ENCODE measurements at places on chromosomes 5 and 9.

DNA sequence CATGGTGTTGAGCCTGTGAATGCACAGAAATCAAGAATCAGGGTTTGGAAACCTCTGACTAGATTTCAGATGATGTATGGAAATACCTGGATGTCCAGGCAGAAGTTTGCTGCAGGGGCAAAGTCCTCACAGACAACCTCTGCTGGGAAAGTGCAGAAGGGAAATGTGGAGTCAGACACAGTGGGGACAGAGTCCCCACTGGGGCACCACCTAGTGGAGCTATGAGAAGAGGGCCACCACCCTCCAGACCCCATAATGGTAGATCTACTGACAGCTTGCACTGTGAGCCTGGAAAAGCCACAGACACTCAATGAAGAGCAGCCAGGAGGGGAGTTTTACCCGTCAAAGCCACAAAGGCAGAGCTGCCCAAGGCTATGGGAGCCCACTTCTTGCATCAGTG, 181.9 kb upstream of the SEMA6A start:
- no peak for DNase-seq

GRCh38 chr5:130885691-130886090, 279.4 kb downstream of the HINT1 start:
- DNase-seq: no peak

DNA sequence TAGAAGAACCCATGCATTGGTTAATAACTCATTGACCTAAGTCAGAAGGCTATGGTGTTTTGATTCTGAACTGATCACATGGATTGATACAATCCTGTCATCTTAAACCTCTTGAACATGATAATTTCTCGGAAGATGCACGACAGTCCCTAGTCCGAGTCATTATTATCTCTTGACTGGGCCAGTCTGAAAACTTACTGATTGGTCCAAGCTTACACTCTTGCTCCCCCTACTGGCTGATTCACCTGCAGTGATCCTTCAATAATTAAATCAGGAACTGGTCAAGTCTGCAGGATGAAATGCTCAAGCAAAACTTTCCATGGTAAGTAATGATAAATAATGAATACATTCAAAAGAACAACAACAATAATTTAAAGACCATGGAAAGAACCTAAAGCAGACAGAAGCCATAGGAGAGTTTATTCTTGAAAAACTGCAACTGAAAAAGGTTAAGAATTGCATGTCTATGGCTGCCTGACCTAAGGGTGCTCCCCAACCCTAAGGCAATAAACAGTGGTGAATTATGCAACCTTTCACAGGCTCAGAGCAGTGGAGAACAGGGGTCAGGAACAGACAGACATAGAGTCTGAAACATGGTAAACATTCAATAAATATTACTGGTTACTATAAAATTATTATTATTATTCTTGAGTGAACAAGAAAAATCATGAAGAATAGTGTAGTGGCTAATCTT, 79.3 kb downstream of the BRINP1 start:
- no peak for DNase-seq

GRCh38 chr9:124410321-124410913, 4.8 kb downstream of the PSMB7 start:
- no peak for DNase-seq

DNA sequence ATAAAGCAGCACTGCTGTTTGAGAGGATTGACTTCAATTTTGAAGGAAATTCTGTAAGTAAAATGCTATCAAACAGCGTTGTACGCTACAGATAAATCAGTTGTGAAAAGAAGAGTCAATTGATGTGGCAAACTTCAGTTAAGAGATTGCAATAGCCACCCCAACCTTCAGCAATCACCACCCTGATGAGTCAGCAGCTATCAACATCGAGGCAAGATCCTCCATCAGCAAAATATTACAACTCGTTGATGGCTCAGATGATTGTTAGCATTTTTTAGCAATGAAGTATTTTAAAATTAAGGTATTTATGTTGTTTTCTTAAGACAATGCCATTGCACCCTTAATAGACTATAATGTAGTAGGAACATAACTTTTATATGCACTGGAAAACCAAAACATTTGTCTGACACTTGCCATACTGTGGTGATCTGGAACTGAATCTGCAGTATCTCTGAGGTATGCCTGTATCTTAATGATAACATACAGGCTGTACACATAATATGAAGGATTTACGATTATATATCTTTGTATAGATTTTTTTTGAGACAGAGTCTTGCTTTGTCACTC, 47.5 kb downstream of the VPS13A start:
- no peak for DNase-seq

GRCh38 chr5:53834500-53834899, 274.1 kb downstream of the NDUFS4 start:
- DNase-seq: no peak

GRCh38 chr5:60541980-60542379, 158.0 kb downstream of the DEPDC1B start:
- DNase-seq: no peak

- DNase-seq: no peak
These were observed 182.5 kb downstream of the TTLL11 start for GRCh38 chr9:121910491-121911040.

DNA sequence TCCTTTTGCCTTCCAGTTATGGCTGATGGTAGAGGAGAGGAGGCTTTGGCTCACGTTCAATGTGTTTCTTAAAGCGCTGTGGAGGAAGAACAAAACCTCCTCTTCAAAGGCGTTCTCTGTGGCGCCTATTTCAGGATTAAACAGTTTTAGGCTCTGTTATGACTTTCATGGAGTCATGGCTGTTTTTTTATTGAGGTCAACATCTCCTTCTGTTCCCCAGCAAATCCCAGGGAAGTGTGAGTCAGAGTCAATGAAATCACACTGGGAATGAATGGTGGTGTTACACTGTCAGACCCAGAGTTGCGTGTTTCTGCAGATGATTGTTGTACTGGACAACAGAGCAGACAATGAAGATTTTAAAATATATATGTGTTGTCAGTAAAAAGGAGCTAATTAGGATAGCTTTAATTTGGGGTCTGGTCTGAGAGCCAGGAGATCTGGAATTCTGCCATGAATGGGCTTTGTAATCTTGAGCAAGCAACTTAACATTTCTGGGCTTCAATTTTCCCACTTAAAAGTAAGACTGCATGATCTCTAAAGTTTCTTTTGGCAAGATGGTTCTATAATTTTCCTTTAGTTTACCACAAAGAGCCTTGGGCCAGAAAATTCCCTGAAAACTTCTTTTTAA, 240.7 kb downstream of the CSNK1G3 start:
- no peak for DNase-seq

DNA sequence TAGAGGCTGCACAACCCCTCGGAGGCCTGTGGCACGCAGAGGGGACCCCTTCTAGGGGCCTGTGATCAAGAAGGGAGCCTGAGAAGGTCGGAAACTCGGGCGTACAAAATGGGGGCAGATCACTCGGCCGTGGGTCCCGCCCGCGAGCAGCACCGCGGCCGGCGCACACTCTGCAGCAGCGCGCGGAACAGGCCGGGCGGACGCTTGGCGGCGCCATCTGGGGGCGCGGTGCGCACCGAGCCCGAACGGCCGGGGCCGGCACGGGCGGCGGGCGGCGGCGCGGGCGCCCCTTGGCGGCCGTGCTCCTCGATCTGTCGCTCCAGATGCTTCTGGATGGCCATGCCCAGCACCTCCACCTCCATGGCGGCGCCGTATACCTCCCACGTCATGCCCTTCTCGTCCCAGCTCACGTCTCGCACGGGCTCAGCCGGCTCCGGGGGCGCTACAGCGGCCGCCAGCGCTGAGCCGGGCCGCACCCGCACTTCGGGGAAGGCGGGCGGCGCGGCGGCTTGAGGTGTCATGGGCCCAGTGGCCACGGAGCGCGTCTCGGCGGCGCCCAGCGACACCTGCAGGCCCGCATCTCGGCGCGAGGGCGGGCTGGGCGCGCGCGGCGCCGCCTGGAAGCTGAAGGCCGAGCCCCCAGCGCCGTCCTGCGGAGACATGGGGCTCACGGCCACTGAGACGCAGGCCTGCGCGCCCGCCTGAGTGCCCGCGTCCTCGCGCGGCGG, 13.1 kb downstream of the GPRIN1 start:
- no peak for DNase-seq

DNA sequence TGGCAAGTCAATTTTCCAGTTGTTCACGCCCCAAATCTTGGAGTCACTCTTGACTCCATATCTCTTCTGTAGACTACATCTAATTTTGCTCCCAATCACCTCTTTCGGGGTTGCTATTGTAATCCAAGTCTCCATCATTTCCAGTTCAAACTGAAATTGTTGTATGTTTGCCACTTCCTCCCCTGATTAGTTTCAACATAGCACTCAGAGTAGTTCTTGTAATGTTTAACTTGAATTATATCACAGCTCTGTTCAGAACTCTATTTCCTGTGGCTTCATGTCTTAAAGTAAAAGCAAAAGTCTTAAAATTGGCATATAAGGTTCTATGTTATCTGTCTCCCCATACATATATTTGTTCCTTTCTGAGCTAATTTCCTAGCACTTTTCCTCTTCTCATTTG, 348.5 kb upstream of the RIOK2 start:
- DNase-seq: no peak

DNA sequence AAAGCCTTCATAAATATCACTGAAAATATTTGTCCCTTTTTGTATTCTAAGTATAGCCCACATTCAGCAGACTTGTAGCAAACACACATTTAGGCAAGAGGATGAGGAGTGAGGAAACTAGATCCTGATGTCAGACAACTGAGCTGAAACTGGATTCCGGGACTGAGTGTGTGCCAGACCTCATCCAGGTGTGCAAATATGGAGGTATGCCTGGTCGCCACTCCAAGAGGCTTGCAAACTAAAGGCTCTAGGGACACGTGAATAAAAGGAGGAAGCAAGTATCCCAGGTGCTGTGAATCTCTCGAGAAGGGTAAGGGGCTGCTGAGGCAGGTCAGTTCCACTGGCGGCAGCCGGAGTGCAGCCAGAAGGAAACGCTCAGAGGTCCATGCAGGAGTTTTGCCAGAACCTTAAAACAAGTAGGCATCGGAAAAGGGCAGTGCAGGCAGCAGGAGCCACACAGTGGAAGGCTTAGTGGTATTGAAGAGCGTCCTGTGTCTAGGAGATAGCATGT, 77.4 kb upstream of the ALDH1B1 start:
- no peak for DNase-seq

DNA sequence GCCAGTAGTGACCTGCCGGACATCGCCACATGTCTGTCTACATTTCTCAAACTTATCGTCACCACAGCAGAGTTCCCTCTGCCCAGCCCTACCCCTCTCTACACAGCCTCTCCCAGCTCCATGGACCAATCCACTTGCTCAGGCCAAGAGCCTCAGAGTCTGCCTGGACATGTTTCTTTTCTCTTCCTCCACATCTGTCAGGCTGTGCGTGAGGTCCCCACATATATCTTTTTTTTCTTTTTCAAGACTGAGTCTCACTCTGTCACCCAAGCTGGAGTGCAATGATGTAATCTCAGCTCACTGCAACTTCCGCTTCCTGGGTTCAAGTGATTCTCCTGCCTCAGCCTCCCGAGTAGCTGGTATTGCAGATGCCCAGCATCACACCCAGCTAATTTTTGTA, 62.7 kb upstream of the GGTA1 start:
- DNase-seq: no peak

- DNase-seq: no peak
These were observed 15.7 kb downstream of the TMEM171 start for GRCh38 chr5:73136055-73136562.

DNA sequence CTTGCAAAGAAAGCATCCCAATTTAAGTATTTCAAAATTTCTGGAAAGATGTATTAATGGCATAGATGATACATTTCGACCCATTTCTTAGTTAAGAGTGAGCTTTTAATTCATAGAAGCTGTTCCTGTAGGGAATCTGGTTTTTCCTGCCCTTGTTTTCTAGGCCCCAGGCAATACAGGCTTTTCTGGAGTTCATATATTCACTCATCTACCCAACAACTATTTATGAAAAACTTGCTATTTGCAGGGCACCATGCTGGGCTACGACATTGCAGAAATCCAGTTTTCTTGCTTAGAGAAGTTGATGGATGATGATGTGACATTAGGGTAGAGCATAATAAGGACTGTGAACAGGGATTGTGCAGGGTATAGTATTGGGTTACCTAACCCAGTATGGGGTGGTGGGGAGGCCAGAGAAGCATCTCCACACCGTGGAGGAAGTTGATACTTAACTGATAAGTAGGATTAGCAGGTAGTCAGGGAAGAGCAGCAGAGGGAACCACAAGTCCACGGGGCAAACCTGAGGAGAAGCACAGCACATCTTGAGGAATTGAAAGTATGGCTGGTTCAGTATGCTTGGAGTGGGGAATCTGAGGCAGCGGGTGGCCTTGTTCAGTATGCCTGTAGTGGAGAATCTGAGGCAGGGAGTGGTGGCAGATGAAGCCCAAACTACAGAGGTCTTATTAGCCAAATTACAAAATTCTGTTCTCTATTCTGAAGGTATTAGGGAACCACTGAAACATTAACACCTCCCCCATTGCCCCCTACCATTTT, 247.5 kb downstream of the ARRDC3 start:
- no peak for DNase-seq

- DNase-seq: no peak
These were observed 271.0 kb downstream of the DNAH5 start for GRCh38 chr5:13673511-13673910.

- DNase-seq: peak; percentile 29
These were observed 43.6 kb upstream of the C5orf46 start for GRCh38 chr5:147949711-147950573.

DNA sequence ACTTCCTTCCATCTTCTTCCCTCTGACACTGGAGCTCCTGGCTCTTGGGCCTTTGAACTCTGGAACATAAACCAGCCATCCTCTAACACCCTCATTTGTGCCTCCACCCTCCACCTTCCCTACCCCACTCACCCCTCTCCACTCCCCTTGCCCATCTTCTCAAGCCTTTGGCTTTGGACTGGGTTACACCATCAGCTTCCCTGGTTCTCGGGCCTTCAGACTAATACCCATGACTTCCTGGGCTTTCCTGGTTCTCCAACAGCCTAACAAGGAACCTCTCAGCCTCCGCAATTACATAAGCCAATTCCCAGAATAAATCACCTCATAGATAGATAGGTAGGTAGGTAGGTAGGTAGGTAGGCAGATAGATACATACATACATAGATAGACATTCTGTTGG, 67.1 kb downstream of the FREM1 start:
- no peak for DNase-seq

DNA sequence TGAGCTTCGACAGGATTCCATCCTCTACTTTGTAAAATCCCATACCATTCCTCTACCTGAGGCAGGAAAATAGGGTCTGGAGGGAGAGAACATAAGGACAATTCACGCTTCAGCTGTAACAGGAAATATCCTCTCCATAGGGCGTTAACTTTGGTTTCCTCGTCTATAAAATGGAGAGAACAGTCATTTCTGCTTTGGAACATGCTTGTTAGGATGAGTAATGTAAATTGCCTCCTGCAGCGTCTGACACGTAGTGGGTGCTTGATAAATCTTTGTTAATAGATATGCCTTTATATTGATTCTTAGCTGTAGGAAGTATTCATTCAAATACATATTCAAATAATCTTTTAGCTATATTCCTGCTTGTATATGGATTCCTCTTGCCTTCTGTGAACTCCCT, 711 bp upstream of the SUB1 start:
- no peak for DNase-seq

GRCh38 chr9:13857521-13857920, 456.4 kb downstream of the NFIB start:
- DNase-seq: no peak

- DNase-seq: no peak
These were observed 40.3 kb upstream of the GLRX start for GRCh38 chr5:95862671-95863382.

GRCh38 chr9:115956371-115956770, 197.2 kb upstream of the PAPPA start:
- no peak for DNase-seq
